Mammary epithelial cell (primary cell): ENCODE measurements at places on chromosomes 16 and 17. TPM values are rescaled to one million over a fixed set of nuclear protein-coding genes. Genes with fewer than 3 reads are reported as not detected.

- no peak for DNase-seq
Measured at GRCh38 chr16:87800497-87800896, 34.7 kb upstream of the KLHDC4 start.

DNA sequence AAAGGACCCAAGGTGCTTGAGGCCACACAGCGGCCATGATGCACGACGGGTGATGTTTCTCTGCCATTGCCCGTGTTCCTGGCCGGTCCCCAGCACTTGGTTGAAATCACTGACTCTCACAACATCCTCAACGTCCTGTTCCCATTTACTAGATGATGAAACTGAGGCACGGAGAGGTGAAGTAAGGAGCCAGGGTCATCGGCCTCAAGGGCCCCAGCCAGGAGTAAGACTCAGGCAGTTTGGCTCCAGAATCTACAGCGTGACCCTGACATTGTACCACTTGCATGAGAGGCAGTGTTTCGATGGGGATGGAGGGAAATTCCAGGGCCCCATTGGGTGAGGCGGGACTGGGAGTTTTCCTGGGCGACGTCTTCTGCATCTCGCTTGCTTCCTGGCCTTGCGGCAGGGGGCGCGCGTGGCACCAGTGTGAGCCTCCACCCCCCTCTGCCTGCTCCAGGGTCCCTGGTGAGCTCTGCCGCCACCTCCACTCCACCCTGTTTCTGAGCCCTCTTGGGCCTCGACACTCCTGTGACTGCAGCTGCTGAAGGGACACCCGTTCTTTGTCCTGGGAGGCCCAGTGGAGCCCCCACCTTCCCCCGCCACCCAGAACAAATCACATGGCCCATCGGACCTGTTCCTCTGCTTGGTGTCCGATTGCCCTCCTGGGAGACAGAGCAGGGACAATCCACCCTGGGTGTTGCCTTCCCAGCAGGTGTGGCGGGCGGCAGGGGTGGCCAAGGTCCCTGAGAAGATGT is 133.0 kb upstream of the GSE1 start:
- no peak for DNase-seq

GRCh38 chr16:11759163-11759834 is 16.6 kb upstream of the TXNDC11 start:
- DNase-seq = no peak

DNA sequence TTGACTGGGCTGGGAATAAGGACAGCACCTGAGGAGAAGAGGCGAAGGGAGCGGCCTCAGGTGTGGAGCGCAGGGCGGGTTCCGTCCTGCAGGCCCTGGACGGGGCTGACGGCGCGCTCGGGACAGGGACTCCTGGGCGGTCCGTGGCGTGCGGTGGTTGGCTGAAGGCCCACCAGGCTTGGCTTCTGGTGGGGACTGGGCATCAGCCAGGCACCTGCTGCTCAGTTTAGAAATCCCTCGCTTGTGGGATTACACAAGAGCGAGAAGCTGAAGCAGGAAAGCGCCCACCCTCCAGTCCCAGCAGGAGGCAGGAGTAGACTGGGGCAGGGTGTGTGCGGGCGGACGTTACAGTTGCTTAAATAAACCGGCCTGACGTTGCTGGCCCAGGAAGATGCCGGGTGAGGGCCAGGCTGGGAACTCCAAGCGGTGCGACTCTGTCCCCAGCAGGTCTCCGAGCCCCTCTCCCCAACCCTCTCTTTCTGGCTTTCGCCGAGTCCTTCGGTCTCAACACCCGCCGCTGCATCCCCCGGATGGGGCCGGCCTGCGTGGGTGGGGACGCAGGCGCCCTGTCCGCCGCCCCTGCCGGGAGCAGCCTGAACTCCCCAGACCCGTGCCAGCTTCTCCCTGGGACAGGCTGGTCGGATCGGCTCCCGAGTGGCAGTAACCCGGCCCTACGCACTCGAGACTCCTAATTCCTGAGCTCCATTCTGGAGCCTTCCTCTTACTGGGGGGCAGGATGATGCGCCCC is 639 bp downstream of the MIF4GD start:
- DNase-seq = peak; percentile 64

The KRT28 gene
- not detected for polyA plus RNA-seq

GRCh38 chr17:38464723-38465390 is 36.6 kb downstream of the ARHGAP23 start:
- DNase-seq = peak; percentile 85

The TRPV2 gene
- polyA plus RNA-seq = 0.09 TPM

- no peak for DNase-seq
Measured at GRCh38 chr17:13410874-13411273, 190.9 kb downstream of the HS3ST3A1 start.

The APOBR gene
- polyA plus RNA-seq = 0.02 TPM

The HP gene
- polyA plus RNA-seq = not detected

The COQ9 gene
- polyA plus RNA-seq = 69.8 TPM

The CHST4 gene
- polyA plus RNA-seq = 0.85 TPM

The ESRP2 gene
- polyA plus RNA-seq = 35.4 TPM

DNA sequence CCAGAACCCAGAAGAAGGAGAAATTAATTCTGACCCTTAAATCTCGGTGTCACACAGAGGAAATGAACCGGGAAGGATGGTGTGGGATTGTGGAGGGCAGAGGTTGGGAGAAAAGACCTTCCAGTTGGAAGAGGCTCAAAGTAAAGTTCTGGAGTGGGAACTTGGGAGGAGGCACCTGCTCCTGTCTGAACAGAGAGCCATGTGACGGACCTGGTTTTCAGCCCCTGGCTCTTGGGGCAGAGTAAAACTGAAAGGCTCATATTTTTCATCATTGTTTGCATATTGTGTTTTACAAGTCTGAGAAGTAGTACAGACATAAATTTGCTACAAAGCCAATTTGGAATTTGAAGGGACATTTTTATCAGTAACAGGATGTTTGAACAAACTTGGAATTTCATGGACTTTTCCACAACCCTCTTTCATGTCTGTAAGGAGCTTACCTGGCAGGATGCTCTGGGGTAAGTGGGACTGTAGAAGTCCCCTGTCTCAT is 24.4 kb upstream of the SEC14L1 start:
- DNase-seq = no peak

The PPM1E gene
- 0.01 TPM for polyA plus RNA-seq

GRCh38 chr16:20675488-20676267 is 21.8 kb downstream of the ACSM1 start:
- DNase-seq = peak; percentile 74

DNA sequence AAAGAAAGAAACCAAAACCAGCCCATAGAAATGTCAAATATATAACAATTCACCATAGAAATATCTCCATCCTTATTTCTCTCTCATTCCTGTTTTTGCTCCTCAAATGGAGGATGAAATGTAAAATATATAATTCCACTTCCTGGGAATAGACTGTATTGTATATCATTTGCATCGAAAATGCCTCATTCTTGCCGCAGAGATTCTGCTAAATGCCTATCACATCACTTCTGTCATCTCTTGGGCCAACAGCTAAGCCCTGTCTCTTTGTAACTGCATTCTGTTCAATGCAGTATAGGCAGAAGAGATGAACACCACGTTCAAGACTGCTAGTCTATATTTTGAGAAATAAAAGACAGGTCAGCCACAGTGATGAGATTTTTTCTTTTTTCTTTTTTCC is 956.3 kb upstream of the SOX9 start:
- DNase-seq = no peak

- peak; percentile 86 for DNase-seq
Measured at GRCh38 chr16:29029168-29029994, 44.5 kb downstream of the LAT start.

DNA sequence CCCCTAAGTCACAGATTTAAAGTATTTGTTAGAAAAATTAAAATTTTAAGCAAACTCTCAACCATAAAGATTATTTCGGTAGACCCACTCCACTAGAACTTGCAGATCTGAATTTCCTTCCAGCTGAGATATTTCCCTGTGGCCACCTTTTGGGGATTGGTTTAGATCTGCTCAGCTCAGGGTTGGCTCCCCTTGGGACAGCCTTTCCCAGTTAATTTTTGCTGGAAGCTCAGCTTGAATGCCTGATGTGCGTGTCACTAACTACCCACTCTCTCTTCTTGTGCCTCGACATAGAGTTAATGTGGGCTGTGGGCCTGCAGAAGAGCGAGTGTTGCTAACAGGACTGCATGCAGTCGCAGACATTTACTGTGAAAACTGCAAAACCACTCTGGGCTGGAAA is 57.6 kb downstream of the YPEL2 start:
- DNase-seq = no peak

DNA sequence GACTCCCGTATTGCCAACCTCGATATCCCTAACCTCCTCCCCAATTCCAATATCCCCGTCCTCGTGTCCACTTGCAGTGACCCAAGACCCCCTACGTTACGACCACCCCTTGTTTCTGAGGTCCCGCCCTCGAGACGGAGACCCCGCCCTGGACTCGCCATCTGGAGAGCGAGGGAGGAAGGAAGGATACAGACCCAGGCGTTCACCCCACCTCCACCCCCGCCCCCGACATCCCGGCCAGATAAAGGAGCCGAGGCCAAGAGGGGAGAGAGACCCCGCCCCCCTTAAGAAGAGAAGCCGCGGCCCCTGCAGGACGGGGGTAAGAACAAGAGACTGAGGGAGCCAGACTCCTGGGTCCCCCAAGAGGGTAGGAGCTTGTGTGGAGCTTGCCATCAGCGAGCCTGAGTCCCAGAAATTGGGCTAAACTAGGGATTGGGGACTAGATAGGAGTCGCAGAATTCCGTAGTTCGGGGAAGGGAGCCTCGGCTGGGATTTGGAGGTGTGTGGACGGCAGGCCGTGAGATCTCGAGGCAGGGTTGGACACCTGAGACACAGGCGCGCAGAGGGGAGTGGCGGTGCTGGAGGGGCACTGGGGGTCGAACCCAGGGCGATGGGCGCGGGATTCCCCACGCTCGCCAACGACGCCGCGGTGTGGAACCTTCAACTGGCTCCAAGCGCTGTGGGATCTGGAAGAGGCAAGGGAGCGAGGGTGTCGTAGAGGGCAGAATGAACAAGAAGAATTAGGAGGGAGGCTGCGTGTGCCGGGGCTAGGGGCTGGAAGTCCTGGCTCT is at the start of gene BCL6B:
BCL6B (plus strand) TSS at position 270 of the 791 bp plus-strand sequence. CDS start 622 bp downstream, outside the sequence.
- no peak for DNase-seq

GRCh38 chr17:74201948-74202347 is 1.5 kb upstream of the RPL38 start:
- no peak for DNase-seq

The ANKFY1 gene
- polyA plus RNA-seq = 21.9 TPM

GRCh38 chr16:5575646-5576245 is 478.2 kb upstream of the EEF2KMT start:
- no peak for DNase-seq

DNA sequence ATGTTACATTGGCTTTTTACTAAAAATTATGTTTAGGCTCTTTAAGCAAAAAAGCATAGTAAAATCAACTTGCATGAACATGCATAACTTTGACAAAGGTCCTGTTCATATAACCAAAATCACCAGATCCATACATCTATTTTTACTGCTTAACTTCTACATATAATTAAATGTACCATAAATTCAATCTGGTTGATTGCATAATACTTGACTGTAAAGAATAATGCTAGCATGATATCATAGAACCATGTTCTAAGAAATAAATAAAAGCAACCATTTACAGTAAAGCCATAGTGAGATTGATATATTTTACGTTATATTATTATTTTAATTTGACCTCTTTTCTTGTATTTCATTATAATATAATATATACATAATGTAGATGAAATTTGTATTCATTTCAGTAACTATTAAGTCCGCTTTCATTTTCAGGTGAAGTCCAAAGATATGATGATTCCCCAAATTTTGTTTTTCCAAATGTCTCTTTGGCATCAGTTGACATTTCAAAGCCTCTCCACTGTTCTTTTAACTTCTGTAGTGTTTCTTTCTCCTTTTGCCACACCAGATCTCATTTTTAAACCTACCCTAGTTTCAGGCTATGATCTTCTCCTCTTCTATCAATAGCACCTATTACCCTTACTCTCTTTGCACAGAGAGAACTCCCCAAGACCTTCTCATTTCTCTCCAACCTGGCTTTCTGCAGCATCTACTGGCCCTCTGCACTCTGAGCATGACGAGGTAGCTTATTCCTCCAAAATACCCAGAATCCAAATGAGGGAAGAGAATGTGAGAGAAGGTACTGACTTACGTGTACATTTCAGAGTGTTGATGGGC is 1.8 kb downstream of the APOH start:
- DNase-seq = no peak

- no peak for DNase-seq
Measured at GRCh38 chr17:4980644-4981216, 6.7 kb downstream of the CAMTA2 start.

The PERCC1 gene
- polyA plus RNA-seq = not detected

GRCh38 chr17:68482576-68483041 is 25.3 kb upstream of the WIPI1 start:
- no peak for DNase-seq

DNA sequence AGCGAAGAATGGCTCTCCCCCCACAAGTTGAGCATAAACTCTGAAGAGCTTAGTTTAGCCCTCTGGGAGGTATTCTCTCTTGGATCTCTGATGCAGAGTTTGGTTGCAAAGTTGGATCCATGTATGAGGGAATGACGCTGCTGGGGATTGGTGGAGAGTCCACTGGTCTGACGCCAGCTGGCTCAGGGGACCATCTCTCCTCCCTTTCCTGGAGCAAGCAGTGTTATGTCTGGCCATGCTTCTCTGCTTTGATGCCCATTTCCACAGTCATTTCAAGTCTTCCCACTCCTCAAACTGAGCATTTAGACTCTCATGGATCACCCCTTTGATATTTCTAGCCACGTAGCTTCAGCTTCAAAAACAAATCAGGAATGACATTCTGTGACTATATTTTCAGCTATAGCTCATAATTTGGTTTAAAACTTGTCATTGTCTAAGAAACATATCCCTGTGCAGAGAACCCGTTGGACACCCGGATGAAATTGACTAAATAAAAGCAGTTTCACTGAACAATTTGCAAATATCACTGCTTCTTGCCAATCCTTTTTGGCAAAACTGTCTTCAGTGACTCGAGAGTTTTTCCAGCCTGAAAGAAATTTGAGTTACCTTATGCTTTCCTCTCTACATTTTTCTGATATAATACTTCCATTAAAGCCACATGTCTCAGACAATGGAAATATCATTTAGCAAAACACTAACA is 193.4 kb upstream of the CDH11 start:
- DNase-seq = no peak

GRCh38 chr17:66944351-66945146 is 20.0 kb upstream of the CACNG4 start:
- DNase-seq = no peak

DNA sequence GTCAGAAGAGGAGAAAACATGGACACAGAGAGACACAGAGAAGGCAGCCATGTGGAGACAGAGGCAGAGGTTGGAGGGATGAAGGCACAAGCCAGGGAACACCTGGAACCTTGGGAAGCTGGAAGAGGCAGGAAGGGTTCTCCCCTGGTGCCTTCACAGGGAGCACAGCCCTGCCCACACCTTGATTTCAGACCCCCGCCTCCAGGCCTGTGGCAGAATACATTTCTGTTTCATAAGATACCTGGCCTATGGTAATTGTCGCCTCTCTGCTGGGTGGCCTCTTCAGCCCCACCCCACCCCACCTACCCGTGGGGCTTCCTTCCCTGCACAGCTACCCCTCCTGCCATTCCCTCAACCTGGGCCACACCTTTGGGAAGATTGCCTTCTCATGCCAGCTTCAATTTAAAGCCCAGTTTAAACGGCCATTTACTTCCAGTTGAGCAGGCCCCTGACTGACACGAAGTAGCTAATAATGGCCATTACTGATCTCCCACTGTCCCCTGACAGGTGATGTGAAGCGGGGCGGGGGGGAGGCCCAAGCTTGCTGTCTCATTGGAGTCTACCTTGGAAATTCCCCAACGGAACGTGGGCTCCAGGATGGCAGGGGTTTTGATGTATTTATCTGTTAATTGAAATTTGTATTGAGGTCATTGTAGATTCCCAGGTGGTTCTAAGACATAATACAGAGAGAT is 291.7 kb upstream of the FOXF1 start:
- DNase-seq = no peak

- peak; percentile 30 for DNase-seq
Measured at GRCh38 chr17:37650419-37651003, 7.3 kb upstream of the DDX52 start.

The C16orf46 gene
- 0.42 TPM for polyA plus RNA-seq
